ENCODE measurements at places on chromosomes 5 and 9.

DNA sequence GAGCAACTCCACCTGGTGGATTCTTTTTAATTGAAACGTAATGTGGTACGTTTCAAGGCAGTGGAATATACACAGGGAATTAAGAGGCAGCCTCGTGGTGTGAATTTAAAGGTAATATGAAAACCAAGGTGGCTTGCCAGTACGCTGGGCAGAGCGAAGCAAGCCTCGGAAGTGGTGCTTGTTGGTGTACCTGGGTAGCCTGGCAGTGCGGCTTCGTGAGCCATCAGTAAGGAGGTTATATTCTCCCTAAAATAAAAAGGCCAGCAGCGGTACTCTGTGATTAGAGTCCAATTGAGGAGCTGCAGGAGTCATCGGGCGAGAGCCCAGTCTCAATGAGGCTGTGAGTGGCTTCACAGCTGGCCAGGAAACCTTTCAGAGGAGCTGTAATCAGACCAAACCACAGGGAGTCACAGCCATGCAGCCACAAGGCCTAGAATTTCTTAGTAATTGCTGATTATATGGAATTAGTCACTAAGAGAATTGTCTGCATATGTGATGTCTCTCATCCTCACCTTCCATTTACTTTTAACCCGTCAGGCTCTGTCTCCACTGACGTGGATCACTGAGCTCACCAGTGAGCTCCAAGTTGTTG, 57.7 kb downstream of the DCP2 start:
- no peak for DNase-seq

DNA sequence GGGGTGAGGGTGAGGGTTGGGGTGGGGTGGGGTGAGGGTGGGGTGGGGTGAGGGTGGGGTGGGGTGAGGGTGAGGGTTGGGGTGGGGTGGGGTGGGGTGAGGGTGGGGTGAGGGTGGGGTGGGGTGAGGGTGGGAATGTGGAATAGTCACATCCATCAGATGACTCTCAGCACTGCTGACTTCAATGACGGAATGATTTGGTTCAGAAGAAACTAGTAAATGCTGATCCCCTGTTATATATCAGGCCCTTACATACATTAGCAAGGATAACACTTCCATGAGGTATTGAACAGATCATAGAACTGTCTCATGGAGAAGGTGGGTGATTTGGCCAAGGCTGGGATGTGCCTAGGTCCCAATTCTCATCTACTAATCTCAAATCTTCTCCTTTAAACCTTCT, 24.5 kb upstream of the C5orf47 start:
- DNase-seq = no peak

DNA sequence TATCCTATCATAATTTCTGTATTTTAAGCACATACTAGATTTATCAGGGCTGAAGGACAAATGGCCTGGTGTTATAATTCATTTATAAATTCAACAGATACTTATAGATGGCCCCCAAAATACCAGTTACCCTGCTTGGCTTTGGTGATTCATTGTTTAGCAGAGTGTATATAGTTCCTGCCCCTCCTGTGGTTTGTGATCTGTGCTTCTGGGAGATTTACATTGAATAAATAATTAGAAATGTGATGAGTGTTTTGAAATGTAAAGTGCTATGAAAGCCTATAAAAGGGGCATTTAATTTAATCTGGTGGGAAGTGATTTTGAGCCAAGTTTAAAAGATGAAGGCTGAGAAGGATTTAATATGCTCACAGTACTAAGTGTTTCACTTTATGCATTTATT, 36.7 kb upstream of the ZCCHC7 start:
- DNase-seq = no peak

GRCh38 chr9:69572611-69573010, 99.6 kb downstream of the APBA1 start:
- no peak for DNase-seq

- DNase-seq = no peak
Measured at GRCh38 chr9:77424993-77425392, 223.1 kb downstream of the GNA14 start.

- no peak for DNase-seq
Measured at GRCh38 chr9:90189306-90189705, 453.3 kb downstream of the DIRAS2 start.

DNA sequence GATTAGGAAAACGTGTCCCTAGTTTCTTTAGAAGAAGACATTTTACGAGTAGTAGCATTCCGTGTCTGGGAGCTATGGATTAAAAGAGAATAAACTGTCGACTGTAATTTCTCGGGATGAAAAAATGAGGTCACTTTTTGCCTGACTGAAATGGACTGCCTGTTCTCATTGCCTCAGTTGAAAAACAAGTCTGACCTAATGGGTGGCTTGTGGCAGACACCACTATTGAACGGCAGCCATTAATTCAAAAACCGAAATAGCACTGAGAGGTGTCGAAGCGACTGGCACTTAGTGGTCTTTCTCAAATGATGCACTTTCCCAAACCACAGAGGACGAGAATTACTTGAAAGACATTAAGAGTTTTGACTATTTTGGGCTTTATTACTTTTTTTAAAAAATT, 35.4 kb downstream of the OSTF1 start:
- DNase-seq = no peak

DNA sequence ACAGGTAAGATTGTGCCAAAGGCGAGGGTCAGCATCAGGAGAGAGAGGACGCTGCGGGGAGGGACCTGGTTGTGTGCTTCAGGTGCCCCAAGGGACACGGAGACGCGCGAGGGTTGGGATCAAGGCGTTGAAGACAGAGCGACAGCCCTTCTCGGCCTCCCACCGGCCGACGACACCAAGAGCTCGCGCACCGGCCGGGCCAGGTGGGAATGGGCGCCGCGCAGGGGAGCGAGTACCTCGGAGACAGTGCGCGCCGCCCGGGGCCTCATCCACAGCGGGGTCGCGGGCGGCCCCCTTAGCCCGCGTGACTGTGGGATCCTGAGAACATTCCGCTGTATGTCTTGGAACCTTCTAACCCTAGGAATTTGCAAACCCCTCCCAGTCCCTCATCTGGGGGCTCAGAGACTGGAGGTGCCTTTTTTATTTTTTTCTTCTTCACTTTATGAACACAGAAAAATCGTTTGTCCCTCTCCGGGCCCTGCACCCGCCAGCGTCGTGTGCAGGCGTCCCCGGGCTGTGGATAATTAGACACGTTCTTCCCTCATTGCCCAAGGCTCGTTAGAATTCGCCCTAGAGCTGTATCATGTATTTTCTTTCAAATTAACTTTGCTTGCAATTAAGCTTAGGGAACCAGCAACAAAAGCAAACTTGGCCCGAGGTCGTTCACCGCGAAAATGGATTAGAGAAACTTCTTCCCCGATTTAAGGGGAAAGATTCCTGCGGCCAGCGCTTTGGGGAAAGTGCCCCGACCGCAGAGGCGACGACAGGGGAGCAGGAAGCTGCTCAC, 4.8 kb downstream of the FOXE1 start:
- no peak for DNase-seq

DNA sequence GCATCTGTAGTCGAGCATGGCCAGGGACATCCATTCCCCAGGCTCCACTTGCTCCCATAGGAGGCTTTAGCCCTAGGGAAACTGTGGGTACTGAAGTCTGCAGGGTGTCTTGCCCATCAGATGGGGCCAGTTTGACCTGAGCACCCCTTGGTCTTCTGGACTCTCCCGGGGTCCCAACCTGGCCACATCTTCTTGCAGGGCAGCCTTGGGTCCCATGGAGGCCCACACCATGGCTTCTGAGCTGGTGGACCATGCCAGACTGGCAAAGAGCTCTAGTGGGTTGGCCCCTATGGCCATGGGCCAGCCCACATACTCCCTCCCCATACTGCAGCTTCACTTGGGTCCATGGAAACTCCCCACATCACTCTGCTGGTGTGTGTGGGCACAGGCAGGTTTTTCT, 154.4 kb upstream of the PRLR start:
- DNase-seq = no peak

GRCh38 chr9:18775930-18776329, 257.1 kb downstream of the SAXO1 start:
- no peak for DNase-seq

DNA sequence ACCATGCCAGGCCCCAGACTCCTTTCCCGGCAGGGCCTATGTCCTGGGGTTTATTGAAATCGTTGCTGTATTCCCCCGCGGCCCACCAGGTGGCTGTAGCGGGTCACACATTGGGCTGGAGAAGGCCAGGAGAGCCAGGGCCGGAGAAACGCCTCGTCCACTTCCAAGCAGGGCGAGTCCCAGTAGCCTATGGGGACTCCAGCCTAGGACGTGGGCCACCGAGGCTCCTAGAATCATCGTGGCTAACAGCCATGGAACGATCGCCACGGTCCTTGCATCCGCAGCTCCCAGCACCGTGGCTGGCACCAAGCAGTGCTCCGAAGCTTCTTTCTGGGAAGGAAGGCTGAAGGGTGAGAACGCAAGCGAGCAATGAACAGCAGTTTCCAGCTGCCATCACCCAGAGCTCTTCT, 87.7 kb downstream of the ENTREP1 start:
- DNase-seq = no peak

DNA sequence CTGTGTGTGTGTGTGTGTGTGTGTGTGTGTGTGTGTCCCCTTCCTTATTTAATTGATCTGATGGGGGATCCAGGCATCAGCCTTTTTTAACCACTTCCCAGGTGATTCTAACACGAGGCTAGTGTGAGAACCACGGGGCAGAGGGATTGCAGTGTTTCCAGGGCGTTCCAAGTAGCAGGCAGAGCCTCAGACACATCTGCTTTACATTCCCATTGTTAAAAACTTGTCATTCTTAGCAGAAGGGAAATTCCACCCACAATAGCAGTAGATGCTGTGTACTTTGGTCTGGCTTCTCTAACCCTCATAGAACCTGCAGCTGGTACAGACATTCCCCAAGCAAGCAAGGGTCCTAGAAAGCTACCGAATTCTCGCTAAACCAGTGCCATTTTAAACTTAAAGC, 81.9 kb upstream of the SLC30A5 start:
- no peak for DNase-seq

GRCh38 chr9:21795483-21795882, 7.0 kb upstream of the MTAP start:
- no peak for DNase-seq

DNA sequence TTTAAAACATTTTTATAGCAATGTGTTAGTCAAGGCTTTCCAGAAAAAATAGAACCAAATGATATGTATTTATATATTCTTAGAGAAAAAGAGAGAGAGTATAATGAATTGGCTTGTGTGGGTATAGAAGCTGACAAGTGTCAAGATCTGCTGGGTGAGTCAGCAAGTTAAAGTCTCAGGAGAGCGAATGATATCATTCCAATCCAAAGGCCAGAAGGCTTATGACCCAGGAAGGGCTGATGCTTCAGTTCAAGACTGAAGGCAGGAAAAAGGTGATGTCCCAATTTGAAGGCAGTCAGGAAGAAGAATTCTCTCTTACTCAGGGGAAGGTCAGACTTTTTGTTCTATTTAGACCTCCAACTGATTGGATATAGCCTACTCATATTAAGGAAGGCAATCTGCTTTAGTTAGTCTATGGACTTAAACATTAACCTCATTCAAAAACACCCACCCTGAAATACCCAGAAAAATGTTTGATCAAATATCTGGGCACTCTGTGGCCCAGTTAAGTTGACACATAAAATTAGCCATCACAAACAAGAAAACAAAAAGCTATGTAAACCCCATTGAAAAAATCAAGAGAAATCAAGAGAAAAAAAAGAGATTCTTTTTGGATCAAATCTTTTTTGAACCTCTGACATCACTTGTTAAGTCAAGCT, 189.6 kb downstream of the PIK3R1 start:
- no peak for DNase-seq

- no peak for DNase-seq
Measured at GRCh38 chr9:26655166-26655565, 237.4 kb downstream of the CAAP1 start.

GRCh38 chr9:60545878-60546385, 368.3 kb upstream of the SPATA31A5 start:
- peak; percentile 55 for DNase-seq

DNA sequence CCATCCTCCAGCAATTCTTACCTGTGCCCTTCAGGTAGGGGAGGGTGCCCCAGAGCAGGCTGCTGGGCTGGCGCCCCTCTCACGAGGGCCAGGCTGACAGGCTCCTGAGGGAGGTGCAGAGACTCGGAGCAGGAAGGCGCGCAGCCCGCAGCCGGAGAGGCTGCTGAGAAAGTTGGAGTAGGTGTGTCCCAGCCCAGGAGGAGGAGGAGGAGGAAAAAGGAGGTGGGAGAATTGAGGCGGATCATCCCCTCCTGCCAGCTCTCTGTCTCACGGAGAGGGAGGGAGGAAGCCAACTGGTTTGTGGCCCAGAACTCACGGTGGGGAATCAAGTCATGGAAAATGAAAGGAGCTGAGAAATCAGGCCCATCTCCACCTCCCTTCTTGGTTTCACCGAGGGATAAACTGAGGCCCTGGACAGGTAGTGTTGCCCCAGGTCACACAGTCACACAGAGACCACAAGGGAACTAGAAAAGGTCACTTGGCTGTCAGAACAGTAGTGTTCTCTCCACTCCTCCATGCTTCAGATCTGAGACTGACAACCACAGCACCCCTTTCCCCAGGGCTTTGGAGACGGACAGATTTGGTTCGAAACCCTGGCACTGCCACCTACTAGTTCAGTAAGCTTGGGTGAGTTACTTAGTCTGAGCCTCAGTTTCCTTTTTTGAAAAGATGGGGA, at the start of gene FAT2:
Gene FAT2 (minus strand): TSS at position 188 of the 676 bp plus-strand sequence. CDS start 22,400 bp downstream, outside the sequence.
- no peak for DNase-seq

DNA sequence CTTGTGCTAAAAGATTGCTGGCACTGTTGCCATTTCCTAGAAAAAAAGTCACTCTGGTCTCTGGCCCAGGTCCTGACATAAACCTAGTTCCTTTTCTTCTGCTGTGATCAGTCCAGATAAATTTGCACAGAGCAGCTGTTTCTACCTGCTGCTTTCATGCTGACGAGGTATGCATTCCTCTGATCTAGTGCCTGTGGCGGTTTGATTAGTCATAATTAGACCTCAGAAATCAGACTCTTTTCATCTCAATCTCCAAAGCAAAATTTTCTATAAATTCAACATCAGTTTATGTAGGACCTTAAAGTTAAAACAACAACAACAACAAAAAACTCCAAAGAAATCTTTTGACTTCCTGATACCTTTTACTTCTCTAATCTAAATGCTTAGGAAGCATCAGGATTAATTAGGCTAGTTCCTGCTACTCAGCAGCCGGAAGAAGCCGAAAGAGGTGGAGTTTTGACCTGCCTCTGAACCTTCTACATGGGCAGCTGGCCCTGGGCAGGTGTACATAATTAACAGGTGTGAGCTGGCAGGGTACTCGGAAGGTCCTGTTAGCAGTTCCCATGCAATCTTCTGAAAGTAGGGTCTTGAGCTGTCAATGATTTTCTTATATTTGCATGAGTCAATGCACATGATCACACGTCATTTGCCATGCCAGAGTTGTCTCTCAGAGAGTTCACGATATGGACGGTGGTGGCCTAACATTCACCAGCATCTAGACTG, 83.3 kb upstream of the CCDC112 start:
- DNase-seq = no peak

DNA sequence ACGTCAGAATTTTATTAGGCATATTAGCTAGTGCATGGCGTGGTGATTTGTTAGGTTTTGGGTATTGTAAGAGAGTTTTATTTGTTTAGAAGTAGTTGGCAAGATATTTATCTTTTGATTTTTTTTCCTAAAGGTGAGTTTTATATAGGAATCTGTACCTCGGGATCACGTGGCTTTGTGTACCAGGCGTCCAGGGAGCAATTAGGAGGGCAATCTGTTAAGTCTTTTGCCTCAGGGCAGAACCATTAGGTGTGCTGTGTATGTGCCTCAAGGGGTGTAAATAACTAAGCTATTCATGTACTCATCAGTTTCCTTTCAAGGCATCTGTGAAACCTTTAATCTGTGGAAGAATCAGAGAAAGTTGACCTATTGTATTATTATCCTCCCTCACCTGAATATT, 39.4 kb downstream of the ZSWIM6 start:
- DNase-seq = no peak

All from coronary artery (tissue), 2 donors.